ENCODE measurements at places on chromosomes 4 and X.
A peak's percentile ranks its signal among the peaks of the same experiment; 100 is the strongest.

GRCh38 chr4:185106353-185106752 is 36.7 kb upstream of the SLC25A4 start:
- DNase-seq = no peak

GRCh38 chrX:72663737-72664136 is 50.4 kb downstream of the PHKA1 start:
- no peak for DNase-seq

- no peak for DNase-seq
Observed at GRCh38 chrX:85611926-85612325, 232.5 kb upstream of the POF1B start.

DNA sequence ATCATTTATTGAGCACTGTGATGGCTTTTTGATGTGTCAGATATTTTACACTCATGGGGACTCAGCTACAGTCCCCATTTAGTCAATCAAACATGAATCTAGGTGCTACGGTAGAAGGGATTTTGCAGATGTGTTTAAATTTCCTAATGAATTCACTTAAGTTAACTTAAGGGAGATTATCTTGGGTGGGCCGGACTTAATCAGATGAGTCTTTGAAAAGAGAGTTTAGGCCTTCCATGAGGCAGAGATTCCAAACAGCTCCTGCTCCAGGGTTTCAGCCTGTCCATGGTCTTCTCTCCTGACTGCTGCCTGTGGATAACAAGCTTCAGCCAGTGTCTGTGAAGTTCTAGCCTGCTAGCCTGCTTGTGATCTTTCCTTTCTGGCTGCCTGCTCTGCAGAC is 202.4 kb downstream of the IDS start:
- no peak for DNase-seq

DNA sequence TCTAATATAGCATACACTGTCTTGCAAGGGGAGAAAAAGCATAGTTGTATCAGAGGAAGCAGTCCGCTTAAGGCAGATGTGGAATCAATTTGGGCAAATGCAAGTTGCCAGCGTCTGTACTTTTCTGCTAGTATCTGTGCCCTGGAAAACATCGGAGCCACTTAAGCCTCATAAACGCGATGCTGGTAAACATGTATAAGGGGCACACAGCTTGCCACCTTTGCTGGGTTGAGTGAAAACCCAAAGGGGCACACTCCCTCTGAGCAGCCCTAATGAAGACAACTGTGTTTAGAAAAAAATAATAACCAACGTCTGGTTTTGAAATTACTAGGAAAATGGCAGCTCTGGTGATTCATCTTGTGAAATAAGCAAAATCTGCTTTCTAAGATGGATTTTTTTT is 24.3 kb downstream of the SMIM20 start:
- DNase-seq = no peak

DNA sequence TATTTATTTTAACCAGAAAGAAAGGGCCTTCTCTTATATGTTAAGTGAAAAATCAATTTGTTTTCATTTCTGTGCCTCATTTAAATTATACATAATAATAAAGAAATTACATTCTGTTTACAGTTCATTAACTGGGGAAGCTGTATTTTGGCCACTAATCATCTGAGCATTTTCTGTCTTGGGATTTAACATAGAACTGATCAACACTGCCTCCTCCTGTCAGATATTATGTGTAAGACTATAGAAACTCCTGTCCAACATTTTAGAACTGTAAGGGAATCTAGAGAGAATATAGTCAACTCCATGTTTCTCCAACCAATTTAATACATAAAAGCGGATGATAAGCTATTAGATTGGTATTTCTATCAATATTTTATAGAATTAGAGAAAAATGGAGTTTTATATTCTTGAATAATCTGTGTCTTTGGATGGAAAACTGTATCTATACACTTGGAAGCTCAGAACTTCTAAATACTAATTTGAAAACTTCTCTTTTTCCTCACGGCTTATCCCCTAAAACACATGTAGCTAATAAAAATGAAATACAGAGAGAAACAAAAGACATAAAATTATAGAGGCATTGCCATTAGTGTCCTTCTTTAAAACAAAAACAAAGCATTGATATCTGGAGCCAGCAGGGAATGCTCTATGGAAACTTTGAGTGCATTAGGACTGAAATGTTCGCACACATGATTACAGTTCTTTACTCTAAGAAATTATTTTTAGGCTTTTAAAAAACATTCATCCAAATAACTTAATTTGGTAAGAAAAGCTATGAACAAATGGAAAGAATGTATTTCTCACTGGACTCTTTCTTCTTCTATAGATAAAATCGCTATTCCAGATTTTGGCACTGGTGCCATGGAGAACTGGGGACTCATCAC is 33.1 kb downstream of the ENPEP start:
- DNase-seq = peak; percentile 35

DNA sequence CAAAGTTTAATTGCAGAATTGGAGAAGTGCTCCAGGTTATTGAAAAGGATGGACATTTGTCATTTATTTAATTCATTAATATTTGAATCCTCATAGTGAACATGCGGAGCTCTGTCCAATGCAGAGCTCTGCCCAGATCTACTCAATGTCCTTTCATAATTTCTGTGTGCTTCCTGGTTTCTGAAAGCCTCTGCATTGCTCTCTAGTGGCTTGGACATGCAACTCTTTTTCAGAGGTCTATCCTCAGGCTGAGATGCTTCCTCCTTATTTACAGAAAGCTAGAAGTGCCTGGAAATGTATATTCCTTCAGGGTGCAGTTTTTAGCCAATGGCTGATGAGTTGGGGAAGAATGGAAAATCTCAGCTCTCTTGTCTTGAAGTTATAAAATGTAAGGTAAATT is 786.1 kb upstream of the AADAT start:
- no peak for DNase-seq

- no peak for DNase-seq
Observed at GRCh38 chrX:64427281-64427680, 32.0 kb upstream of the MTMR8 start.

- no peak for DNase-seq
Observed at GRCh38 chr4:164542431-164542830, 211.5 kb upstream of the SMIM31 start.

DNA sequence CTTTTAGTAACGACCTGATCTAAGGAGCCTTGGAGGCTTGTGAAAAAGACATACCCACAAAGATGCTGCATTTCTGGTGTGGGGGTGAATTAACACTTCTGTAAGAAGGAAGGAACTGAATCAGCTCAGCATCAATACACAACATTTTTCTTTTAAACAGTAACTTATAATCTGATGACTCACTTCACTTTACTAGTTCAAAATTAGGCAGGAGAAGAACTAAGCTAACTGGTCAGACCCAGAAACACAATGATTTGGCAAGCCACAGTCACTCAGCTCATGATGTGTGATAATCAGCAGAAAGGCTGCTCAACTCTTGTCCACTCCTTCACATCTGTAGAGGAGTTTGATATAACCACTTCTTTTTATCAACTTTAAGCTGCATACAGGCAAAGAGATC is 4.6 kb downstream of the MMAA start:
- peak; percentile 18 for DNase-seq

GRCh38 chr4:20403290-20403689 is 151.6 kb downstream of the SLIT2 start:
- no peak for DNase-seq

DNA sequence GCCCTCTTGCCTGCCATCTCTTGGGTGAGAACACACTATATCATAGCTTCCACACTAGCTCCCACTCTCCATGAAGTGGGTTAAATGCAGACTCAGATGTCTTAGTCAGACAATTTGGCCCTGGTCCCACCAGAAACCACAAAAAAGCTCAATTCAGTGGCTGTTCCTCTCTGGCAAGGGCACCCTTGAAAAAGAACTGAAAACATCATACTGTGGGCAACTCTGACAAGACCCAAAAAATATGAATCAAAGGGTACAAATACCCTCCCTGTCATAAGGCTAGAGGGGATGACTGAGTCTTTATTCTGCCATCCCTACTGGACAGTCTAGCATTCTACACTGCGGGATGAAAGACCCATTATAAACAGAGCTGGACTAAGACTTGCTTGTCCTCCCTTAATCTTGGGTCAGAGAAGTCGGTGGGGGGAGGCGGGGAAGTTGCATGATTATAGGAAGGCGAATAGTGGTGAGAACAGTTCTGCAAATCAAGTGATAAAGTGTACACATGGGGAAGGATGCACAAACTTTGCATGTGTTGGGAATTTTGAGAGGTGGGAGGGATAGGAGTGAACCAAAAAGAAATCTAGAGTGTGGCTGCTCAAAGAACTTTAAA is 172.1 kb downstream of the OPHN1 start:
- DNase-seq = no peak

DNA sequence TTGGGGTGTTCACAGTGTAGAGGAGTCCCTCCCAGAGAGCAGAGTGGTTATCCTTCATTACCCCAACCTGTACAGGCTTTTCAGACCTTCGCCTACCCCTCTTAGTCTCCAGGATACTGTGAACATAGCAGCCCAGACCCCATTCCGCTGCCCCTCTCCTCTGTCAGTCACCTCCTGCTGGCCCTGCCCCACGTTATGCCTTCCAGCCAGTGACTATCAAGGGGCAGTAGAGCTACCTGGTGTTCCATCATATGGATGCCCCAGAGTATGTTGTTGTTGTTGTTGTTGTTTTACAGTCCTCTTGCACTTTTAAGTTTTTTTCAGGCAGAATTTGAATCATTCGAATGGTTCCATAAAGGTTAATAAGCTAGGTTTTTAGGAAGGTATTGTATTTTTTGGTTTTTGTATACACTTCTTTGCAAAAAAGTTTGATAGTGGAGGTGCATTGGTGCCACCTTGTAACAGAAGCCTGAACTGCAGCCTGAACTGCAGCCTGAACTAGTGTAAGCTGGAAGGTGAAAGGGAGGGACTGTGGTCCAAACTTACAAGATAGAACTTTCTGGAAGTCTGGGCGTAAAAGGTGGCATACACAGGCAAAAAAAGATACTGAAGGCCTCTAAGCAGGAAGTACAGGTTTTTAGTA is 101.4 kb upstream of the RAB40AL start:
- DNase-seq = no peak

- DNase-seq = peak; percentile 23
Observed at GRCh38 chrX:19658030-19658429, 142.7 kb upstream of the MAP3K15 start.

- no peak for DNase-seq
Observed at GRCh38 chr4:39636531-39637184, 2.0 kb downstream of the SMIM14 start.

GRCh38 chrX:108312957-108313356 is 125.3 kb downstream of the COL4A6 start:
- no peak for DNase-seq

DNA sequence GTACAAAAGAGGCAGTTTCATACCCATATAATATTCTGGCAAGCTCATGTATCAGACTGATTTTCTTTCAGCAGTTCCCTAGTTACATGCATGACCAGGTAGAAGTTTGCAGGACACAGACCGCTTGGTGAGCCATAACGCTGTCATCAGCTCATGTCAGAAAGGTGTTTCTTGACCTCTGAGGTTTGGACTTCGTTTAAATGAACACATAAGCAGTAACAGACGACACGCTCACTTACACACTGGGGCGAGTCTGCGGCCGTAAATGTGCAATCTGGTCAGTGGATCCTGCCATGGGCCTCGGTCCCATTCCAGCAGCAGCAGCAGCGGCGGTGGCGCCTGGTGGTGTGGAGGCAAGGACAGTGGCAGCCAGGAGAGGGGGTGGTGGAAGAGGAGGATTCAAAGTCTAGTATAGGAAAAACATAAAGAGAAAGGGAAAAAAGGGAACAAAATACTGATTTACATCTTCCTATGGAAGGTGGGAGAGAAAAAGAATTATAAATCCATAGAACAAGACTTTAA is 111.9 kb upstream of the CBR4 start:
- no peak for DNase-seq

DNA sequence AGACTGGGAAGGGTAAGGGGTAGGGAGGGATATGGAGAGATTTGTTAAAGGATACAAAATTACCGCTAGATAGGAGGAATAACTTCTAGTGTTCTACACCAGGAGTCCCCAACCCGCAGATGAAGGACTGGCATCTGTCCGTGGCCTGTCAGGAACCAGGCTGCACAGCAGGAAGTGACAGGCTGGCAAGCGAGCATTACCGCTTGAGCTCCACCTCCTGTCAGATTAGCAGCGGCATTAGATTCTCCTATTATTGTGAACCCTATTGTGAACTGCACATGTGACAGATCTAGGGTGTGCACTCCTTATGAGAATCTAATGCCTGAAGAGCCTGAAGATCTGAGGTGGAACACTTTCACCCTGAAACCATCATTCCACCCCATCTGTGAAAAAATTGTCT is 27.9 kb upstream of the BBS7 start:
- no peak for DNase-seq

GRCh38 chr4:46249106-46249505 is 125.3 kb upstream of the GABRG1 start:
- no peak for DNase-seq

DNA sequence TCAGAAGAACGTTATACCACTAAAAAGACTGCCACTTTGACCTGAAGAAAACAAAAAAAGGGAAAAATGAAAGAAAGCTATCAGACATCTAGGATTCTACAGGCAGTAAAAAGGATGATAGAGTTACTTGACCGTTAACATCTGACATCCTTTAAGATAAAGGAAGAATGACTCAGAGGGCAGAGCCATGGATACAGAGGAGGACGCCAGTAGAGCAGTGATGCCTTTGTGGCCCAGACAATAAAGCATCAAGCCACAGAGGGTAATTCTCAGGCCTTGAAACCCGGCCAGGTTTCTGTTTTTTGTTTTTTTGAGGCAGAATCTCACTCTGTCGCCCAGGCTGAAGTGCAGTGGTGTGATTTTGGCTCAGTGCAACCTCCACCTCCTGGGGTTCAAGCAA is 9.5 kb upstream of the BEX1 start:
- DNase-seq = no peak

DNA sequence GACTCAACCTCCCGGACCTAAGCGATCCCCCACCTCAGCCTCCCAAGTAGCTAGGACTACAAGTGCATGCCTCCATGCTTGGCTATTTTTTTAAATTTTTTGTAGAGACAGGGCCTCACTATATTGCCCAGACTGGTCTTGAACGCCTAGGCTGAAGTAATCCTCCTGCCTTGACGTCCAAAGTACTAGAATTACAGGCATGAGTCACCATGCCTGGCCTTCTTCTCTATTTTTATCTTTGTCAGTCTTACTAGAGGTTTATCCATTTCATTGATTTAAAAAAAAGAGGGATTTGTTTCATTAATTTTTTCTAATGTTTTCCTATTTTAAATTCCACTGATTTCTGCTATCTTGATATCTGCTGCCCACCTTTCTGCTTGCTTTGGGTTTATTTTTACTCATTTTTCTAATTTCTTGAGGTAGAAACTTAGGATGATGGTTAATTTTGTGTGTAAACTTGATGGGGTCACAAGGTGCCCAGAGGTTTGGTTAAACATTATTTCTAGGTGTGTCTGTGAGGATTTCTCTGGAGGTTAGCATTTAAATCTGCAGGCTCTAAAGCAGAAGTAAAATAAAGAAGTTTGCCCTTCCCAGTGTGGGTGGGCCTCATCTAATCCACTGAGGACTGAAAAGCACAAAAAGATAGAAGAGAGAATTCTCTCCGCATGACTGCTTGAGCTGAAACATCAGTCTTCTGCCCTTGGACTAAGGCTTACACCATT is 116.2 kb upstream of the DCLK2 start:
- DNase-seq = peak; percentile 10

DNA sequence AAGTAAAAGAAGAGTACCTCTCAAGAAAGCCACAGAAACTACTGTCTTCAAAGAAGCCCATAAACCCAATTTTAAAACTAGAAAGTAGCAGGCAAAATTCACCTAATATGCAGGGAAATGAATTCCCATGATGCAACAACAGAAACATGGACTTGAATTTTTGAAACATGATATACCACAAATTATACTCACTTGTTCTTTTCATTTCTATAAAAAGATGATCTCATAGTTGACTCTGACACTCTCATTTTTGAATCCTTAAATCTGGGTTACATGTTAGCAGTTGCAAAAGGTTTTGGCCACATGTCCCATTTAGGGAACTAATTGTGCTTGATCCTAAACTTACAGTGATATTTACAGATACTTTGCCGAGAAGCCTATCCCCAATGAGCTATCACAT is 1130.8 kb downstream of the FAT4 start:
- no peak for DNase-seq
